Thoracic aorta (tissue), 2 donors: ENCODE measurements at places on chromosomes 5 and 9.

- H3K27ac ChIP-seq, result no peak overlapping the region
- H3K36me3 ChIP-seq, result no peaks in the 10 kb centered on the region
- H3K4me1 ChIP-seq, result peaks cover 36% of the 10 kb centered on the region
- no peak for DNase-seq
- no peaks in the 10 kb centered on the region for H3K27me3 ChIP-seq
Observed at GRCh38 chr9:112384690-112385089, 4.8 kb downstream of the HSDL2 start.

- no peak overlapping the region for H3K4me3 ChIP-seq
- no peaks in the 10 kb centered on the region for H3K36me3 ChIP-seq
- peaks cover 25% of the 10 kb centered on the region for H3K4me1 ChIP-seq
- no peak for DNase-seq
Observed at GRCh38 chr9:19186232-19186631, 44.3 kb upstream of the DENND4C start.

GRCh38 chr5:16865151-16865550 is 70.9 kb downstream of the MYO10 start:
- H3K4me3 ChIP-seq, result no peak overlapping the region
- H3K27me3 ChIP-seq, result no peaks in the 10 kb centered on the region
- no peaks in the 10 kb centered on the region for H3K36me3 ChIP-seq

DNA sequence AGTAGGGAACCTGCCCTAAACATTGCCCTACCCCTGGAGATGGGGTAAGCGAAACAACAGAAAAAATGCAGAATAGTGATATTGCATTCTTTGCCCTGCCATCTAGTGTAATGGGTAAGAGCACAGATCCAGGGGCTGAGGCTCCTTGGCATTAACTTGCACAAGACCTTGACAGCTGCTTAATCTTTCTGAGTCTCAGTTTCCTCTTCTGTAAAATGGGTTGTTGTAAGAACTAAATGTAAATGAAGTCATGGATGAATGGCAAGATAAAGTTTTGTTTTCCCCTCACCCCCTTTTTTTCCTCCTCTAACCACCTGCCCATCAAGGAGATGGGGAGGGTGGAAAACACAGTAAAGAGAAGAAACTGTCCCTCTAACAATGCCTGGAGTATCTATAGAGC is 47.7 kb upstream of the ZNF366 start:
- H3K27ac ChIP-seq, result no peak overlapping the region
- peaks cover 16% of the 10 kb centered on the region for H3K4me1 ChIP-seq
- H3K27me3 ChIP-seq, result no peaks in the 10 kb centered on the region
- no peaks in the 10 kb centered on the region for H3K36me3 ChIP-seq
- no peak for DNase-seq

DNA sequence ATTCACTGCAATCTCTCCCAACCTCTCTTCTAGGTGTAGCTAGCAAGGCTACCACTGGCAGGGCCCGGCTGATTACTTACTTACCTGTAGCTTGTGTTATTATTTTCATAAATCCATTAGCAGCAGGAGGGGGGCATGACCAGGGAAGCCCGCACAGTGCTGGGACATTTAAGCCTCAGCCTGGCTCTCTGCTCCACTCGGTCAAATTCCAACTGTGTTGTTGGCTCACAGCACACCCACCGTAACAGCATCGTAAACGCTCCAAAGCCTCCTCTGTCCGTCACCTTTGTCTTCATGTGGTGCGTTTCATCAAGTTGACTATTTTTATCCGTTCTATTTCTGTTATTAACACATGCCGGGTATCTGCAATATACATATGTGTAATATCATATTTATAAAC is 264.7 kb downstream of the NSG2 start:
- DNase-seq, result no peak
- H3K27me3 ChIP-seq, result no peaks in the 10 kb centered on the region
- no peaks in the 10 kb centered on the region for H3K4me1 ChIP-seq
- no peak overlapping the region for H3K4me3 ChIP-seq
- no peaks in the 10 kb centered on the region for H3K36me3 ChIP-seq
- H3K27ac ChIP-seq, result no peak overlapping the region

GRCh38 chr9:109467936-109468335 is 30.2 kb downstream of the PTPN3 start:
- no peak overlapping the region for H3K4me3 ChIP-seq
- no peaks in the 10 kb centered on the region for H3K27me3 ChIP-seq
- H3K4me1 ChIP-seq, result peaks cover 9% of the 10 kb centered on the region
